ENCODE measurements at places on chromosomes 1 and 21.

- DNase-seq = no peak
Measured at GRCh38 chr1:225866061-225866837, 15.9 kb downstream of the TMEM63A start.

GRCh38 chr1:59596956-59597355, 217.8 kb upstream of the HOOK1 start:
- no peak for DNase-seq

GRCh38 chr1:201452866-201453265, 16.1 kb downstream of the PHLDA3 start:
- DNase-seq = no peak

DNA sequence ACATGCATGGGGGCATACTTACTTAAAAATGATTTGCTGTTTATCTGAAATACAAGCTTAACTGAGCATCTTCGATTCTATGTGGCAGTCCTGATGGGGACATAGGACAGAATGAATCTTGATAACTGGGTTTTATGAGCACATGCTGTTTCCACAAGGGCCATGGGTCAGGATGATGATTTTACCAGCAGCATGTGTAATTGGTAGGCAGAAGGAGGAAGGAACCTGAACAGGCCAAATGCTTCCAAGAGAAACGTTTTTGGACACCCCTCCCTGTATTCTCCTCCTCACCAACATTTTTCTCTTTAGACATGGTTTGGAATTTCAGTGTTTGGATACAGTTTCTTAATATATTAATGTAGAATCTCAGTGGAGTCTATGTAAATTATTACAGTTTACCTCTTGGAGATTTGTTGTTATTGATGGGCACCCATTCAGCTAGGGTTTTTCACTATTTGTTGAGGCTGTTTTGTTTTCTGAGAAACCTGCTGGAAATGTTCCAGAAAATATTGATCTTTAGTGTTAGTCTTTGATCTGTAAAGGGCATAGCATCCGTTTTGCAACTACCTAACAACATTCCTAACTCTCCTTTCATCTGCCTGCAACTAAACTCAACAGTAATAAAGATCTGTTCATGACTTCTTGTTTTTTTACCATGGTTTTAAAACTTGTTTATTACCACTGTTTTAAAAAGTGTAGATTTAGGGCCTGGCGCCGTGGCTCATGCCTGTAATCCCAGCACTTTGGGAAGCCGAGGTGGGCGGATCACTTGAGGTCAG, 42.0 kb downstream of the TBCE start:
- no peak for DNase-seq

GRCh38 chr1:93990010-93990409, 80.8 kb upstream of the GCLM start:
- DNase-seq = no peak

DNA sequence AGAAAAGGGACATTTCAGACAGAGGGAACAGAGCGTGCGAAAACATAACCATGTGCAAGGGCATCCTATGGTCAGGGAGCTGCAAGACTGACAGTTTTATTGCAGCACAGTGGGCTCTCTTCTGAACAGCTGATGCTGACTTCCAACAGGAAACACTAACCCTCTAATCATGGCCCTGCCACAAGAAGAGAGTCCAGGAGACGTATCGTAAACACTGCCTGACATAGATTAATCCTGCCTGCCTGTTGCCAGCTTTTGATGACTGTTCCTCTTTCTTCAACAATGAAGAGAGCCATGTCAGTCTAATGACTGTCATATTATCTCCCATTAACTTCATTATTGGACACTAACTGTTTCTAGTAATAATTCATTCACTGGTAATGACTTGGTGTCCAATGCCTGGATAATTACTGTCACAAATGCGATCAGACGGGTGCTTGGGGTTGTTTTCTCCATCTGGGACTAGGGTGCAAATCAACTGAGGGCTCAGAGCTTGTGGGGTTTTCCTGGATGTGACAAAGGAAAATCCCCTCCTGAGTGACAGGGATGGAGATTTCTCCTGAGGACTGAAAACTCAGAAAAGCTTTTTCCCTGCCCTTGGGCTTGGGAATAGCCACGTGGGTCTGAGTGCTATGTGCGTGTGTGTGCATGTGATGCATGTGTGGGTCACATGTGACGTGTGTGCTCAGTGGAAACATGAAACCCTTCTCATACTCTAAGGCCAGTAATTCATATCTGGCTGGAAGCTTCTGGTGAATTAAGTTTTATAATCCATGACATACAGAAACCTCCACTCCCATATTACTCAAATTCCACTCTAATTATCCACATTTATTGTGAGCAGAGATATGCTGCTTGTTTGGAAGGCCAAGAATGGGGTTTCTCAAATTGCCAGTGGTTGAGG, 144.0 kb upstream of the PLXNA2 start:
- DNase-seq = no peak

- no peak for DNase-seq
Measured at GRCh38 chr1:237976331-237976730, 85.6 kb upstream of the ZP4 start.

GRCh38 chr1:226588484-226588883, 39.9 kb downstream of the STUM start:
- DNase-seq = no peak

- DNase-seq = no peak
Measured at GRCh38 chr1:32508761-32509160, 30.5 kb upstream of the ZBTB8A start.

GRCh38 chr1:100539836-100540536, 2.0 kb downstream of the GPR88 start:
- DNase-seq = no peak

- no peak for DNase-seq
Measured at GRCh38 chr1:232423591-232423990, 206.3 kb downstream of the SIPA1L2 start.

GRCh38 chr1:31949862-31950261, 11.7 kb upstream of the PTP4A2 start:
- DNase-seq = no peak

DNA sequence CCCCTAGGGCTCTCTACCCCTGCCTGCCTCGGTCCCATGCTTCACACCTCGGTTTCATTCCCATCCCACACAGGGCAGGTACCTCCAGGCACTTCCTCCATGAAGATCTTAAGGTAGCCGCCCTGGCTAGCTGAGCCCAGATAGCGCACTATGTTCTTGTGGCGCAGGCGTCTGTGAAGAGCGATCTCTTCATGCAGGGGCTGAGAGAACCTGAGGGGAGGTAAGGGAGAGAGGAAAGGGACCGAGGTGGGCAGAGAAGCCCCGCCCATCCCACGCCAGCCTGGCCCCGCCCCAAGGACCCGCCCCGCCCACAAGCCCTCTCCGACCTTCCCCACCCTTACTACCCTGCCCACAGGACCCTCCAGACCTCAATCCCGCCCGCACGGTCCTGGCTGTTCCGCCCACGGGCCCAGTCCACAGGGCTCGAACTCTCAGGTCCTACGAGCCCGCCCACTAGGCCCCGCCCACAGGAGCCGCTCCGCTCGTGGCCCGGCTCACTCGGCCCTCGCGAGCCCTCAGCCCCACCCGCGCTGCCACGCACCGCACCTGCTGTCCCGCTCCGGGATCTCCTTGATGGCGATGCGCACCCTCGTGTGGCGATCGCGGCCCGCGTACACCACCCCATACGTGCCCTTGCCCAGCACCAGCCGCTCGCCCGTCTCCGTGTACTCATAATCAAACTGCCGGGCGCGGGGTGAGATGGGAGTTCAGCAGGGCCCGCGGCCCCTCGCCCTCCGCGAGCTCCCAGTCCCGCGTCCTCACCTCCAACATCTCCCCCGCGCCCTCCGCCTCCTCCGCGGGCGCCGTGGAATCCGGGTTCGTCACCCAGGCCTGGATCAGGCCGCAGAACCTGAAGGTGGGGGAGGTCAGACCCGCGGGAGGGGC, 6.4 kb downstream of the MAP3K6 start:
- peak; percentile 53 for DNase-seq

GRCh38 chr1:5637171-5637570, 355.1 kb downstream of the NPHP4 start:
- DNase-seq = no peak

DNA sequence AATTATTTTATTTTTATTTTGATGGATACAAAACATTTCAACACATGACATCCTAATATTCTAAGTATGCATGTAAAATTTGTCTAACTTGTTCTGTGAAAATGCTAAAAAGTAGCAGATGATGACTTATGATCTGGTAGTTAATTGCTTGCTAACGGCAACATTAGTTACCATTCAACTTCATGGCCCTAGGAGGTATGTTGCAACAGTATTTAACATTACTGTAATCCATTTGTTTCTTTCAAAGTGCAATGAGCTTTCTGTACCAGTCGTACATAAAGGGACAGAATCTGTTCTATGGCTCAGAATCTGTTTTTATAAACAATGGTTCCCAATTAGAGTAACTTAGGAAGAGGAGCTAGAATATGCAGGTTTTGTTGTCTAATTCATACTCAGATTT, 91.5 kb upstream of the ZNHIT6 start:
- no peak for DNase-seq

DNA sequence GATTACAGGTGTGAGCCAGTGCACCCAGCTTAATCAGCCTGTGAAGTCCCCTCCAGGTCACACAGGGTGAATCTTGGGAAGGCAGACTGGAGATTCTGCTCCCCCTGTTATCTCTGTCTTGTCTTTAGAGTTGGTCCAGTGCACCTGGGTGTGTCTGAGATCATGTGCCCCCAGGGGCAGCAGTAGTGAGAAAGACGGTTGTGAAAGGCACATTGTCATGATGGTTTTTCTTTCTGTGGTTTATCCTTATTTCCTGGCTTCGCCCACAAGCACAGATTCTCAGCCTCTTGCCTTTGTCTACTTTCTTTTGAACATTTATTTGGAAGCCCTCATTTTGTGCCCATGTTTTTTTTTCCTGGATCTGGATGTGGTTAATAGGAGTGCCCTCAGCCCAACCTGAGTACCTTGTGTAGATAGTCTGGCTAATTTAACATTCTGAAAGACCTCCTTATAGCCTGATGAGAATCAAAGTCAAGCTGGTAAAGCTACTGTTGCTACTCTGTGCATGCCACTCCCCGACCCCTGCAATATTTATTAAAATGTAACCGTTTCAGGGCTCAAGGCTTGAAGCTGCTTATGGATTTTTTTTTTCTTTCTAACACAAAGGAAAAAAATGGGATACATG, 23.7 kb downstream of the UCK2 start:
- no peak for DNase-seq

- DNase-seq = no peak
Measured at GRCh38 chr21:38310646-38311485, 54.1 kb downstream of the KCNJ15 start.

DNA sequence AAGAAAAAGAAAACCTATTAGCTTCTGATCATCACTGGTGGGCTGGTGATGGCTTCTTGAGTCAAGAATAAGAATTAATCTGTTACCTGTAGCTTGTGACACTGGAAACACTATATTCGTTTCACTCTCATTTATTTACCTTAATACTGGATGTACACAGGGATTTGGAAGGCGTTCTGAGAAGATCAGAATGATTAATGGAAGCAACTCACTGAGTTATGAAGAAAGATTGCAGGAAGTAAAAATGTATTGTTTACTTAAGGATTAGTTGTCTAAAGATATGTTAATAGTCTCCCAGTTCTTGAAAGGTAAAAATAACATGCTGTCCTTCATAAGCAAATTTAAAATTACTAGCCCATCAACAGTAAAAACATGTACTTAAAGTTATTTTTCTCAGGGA, 644.9 kb upstream of the NCAM2 start:
- no peak for DNase-seq

GRCh38 chr1:106608841-106609240, 447.6 kb upstream of the PRMT6 start:
- DNase-seq = no peak

GRCh38 chr1:12617511-12617900, 504 bp downstream of the DHRS3 start:
- no peak for DNase-seq

GRCh38 chr21:28932717-28933116, 60.0 kb downstream of the LTN1 start:
- DNase-seq = no peak

All from hematopoietic multipotent progenitor cell treated with erythropoietin and hydrocortisone succinate and interleukin-3 and kit ligand, for 17 days (in vitro differentiated cells).